ENCODE measurements at places on chromosomes 3 and 15.
A peak's percentile ranks its signal among the peaks of the same experiment; 100 is the strongest.

GRCh38 chr3:121483290-121483689 is 62.5 kb downstream of the POLQ start:
- no peak for DNase-seq

- DNase-seq: no peak
Observed at GRCh38 chr3:33236005-33236404, 17.4 kb upstream of the SUSD5 start.

GRCh38 chr15:57148262-57148661 is 228.0 kb upstream of the CGNL1 start:
- DNase-seq: no peak

- no peak for DNase-seq
Observed at GRCh38 chr15:73196113-73196512, 143.8 kb downstream of the NEO1 start.

- no peak for DNase-seq
Observed at GRCh38 chr3:130857336-130858026, 36.4 kb upstream of the ATP2C1 start.

DNA sequence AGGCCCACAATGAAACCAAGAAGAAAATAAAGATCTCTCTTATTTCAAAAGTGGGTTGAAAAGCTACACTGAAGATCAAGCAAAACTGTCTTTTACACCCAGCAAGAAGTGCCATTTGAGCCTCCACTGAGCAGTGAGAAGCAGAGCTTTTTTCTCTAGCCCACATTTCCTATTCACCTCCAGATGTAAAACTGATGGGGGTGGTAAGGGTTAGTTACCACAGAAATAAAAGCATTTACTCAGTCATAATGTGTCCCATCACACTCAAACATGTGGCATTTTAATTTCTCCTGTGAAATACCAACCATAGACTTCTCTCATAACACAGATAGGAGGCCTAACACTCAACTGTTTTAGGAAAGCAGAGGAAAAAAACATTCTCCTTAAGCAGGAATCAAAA is 21.0 kb downstream of the IFT57 start:
- no peak for DNase-seq

DNA sequence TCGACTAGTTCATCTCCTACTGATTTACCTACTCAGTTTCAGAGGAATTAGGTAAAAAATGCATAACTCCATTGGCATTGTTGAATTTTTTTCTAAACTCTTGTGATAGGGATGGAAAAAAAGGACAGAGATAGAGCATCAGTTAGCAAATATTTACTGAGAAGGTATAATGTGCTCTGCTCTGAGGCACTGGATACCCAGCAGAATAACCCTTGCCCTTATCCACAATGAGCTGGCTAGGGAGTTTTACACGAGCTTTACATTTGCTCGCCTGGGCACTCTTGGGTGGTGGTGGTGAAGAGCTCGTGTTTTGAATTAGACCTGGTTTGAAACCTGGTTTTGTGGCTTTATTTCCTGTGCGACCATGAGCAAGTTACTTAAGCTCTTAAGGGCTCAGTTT is 149.6 kb downstream of the RORA start:
- DNase-seq: no peak

DNA sequence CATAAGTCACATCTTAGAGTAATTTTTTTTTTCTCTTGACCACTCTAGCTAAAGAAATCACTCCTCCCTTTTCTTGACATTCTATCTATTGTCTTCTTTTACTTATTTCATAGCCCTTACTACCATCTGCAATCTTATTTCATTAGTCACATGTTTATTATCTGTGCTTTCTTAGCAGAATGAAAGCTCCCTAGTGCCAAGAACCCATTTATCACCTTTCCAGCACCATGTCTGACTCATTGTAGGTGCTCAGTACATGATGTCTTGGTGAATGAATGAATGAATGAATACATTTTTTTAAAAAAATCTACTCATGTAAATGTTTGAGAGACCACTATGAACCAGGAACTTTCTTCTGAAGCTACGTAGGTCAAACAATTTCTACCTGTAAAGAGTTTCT is 157.2 kb downstream of the CADPS start:
- no peak for DNase-seq

DNA sequence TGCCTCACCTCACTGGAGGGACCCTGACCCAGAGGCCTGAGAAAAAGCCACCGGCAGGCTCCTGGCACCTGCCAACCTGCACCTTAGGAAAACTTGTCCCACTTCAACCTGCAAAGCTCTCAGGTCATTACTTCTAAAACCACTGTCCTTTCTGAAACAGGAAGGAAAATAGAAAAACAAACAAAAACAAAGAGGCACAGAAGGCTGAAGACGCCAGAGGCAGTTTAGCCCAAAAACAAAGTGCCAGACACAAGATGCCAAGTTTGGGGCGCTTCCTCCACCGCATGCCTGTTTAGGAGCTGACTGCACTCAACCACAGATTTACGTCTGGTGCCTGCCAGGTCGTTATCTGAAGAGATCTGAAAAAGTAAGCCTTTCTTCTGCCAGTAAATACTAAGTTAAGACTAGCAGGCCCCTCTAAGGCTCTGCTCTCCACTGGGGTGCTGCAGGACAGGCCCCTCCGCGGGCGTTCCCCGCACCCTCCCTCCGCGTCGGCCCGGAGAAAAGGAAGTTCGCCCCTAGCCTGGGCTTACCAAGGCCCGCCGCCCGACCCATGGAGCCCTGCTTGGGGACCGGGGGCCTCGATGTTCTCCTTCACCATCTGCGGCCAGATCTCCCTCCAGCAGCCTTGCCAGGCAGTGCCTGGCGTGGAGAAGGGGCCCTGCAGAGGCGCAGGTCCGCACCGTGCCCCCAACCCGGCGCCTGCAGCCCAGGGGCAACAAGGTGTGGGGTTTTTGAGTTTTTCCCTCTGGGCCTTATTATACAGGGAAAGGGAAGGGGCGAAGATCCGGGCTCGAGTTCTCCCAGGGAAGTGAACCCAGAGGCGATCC is 1.3 kb downstream of the GOLGA8A start:
- peak; percentile 43 for DNase-seq

DNA sequence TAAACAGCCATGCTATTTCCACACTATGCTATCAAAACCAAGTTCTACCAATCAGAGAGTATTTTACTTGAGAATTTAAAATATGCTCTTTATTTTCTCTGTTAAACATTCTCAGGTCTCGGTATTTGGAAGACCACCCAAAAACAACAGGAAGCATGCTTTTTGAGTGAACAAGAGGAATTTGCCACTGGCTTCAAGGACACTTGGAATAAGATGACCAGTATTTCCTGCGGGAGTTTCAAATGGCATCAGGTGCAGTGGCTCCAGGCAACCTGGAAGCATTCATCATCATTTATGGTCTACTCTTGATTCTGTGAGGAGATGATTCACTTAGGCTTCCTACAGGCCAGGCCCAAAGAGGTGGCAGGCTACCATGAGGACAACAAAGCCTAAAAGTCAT is 305.7 kb upstream of the ATP11B start:
- DNase-seq: no peak

DNA sequence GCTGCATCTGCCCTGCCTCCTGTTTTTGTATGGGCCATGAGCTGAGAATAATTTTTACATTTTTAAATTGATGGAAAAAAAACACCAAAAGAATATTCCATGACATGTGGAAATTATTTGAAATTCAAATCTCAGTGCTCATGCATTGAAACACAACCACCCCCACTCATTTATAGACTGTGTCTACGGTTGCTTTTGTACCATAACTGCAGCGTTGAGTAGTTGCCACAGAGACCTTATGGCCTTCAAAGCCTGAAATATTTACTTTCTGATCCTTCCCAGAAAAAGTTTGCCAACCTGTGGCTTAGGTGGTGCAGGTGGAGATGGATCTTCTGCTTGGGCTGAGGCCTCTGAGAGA is 28.1 kb downstream of the ARNT2 start:
- DNase-seq: no peak

GRCh38 chr3:108036984-108037741 is 53.7 kb downstream of the CD47 start:
- DNase-seq: no peak

- no peak for DNase-seq
Observed at GRCh38 chr3:185649414-185649813, 63.3 kb downstream of the SENP2 start.

DNA sequence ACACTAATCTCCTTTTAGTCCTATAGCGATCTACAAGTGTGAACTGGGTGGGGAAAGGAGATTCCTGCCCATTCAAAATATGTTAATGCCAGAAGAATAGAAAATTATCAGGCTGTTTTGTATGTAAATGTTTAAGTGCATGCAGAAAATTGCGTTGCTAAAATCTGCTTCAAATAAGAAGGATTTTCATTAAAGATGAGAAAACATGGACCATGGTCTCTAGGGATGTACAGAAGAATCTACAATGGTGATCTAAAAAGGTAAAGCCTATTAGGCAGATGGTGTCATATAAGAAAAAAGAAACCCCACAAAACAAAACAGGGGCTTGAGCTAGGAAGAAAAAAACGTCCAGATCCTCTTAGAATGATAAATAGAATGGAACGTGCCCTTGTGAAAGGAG is 287.5 kb upstream of the ROBO1 start:
- DNase-seq: no peak

GRCh38 chr15:36707884-36708435 is 128.5 kb downstream of the CDIN1 start:
- no peak for DNase-seq

DNA sequence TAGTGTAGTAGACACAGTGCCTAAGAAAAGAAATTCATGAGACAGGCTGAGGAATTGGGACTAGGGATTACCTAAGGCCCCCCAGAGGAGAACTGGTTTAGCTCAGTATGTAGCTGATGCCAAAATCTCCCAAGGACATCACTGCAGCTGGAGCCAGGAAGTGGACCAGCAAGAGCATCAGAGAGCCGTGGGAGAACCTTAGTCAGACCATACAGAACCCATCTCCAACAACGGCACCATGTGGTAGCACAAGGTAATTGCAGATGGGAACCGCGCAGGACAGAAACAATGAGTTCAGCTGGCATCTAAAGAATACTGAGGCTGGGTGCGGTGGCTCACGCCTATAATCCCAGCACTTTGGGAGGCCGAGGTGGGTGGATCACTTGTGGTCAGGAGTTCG is 81.7 kb downstream of the WNT5A start:
- DNase-seq: no peak

GRCh38 chr3:71468311-71469137 is 115.0 kb downstream of the FOXP1 start:
- DNase-seq: peak; percentile 5

- DNase-seq: peak; percentile 16
Observed at GRCh38 chr3:102225407-102226132, 209.2 kb upstream of the ZPLD1 start.

GRCh38 chr15:70517194-70517590 is 246.2 kb downstream of the UACA start:
- DNase-seq: no peak

GRCh38 chr15:68431037-68431791 is 749 bp downstream of the ITGA11 start:
- no peak for DNase-seq

DNA sequence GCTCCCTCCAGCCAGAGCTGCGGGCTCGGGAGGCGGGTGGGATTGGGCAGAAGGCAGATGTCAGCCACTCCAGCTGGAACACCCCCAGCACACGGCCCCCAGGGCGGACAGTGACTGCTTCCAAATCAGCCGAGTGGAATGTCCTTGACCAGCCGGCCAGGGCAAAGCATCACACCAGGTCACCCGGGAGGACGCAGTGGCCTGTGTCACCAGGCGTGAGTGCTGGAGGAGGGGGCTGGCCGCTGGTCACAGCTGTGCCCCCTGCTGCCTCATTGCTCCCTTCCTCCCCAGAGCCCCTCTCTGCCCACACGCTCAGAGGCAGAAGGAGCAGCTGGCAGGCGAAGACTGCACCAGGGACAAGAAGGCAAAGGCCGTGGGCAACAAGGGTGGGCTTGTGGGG is 33.5 kb downstream of the NTRK3 start:
- DNase-seq: no peak

DNA sequence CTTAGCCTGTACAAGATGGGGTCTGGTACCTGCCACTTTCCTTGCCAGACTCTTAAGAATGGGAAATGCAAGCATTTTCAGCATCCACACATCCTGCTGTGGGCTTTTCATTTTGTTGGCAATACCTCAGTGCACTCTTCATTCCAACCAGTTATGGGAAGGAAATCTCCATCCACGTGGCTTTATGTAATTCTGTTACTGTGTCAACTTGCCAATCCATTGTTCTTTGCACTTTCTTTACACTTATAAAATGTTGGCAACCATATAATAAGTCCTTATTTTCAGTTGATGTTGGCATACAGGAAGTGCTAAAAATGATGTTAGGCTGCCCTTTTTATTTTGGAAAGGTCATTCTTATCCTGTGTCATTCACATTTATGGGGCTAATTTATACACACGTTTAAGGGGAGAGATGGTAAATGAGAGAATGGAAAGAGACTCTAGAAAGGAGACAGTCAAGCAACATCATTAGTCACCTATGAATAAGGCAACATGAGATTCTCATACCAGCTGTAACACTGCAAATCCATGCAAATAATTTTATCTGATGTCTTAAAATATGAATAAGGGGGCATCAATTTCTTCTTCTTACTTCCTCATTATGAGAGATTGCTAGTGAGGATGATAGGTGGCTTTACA is 238.7 kb downstream of the CHST2 start:
- DNase-seq: no peak

DNA sequence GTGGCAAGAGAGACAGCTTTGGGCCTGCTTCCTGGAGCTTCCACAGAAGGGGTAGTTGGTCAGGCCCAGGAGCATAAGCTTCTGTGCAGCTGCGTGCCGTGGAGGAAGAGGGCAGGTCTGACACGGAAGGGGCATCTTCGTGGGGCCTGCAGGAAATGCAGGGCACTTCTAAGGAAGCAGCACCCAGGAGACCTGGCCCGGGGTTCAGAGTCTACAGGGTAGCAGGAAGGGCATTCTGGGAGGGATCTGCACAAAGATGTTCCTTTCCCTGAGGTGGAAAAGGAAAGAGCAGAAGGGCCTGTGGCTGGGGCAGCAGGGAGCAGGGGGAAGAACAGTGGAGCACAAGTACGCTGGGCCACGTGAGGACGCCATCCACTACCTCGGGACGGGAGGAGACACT is 85.1 kb downstream of the DNAJB8 start:
- DNase-seq: no peak

DNA sequence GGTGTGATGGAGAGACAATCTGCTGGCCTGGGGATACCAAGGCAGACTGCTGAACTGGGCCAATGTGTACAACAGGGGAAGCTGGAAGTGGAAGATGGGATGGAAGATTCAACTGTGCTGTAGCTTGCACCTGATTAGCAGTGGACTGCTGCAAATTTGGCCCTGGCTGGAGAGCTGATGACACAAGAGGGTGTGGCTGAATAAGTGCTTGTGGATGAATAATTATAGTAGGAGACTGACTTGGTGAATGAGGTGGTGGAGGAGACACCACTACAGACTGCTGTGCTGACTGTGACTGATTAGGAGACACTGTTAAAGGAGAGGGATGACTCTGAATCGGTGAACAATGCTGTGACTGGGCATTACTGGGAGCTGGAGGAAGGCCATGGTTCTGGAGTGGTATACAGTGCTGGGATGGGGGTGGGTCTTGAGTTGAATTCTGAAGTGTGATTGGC is 52.5 kb downstream of the PHC3 start:
- DNase-seq: no peak

DNA sequence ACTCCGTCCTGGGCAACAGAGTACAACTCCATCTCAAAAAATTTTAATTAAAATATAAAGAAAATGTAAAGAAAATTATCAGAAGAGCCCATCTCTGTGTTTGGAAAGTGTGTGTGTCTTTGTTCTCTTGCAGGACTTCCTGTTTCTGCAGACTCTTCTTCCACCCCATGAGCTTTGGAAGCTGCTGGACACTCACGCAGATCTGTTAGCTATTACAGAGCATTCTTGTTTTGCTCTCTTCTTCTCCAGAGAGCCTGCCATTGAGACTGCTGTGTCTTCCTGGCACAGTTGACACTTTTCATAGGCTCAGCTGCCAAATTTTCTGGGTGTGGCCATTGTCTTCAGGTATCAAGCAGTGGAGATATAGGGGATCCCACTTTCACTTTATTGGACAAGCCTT is 6.0 kb upstream of the CCR8 start:
- no peak for DNase-seq
